ENCODE measurements at places on chromosomes 2 and 18. TPM values are rescaled to one million over a fixed set of nuclear protein-coding genes. Genes with fewer than 3 reads are reported as not detected.

The PPP4R3B gene
- total RNA-seq: 80.6 TPM

The CD302 gene
- total RNA-seq: 0.74 TPM

The DCAF17 gene
- 20.1 TPM for total RNA-seq

The KCNJ3 gene
- not detected for total RNA-seq

The C1QL2 gene
- not detected for total RNA-seq

The RUFY4 gene
- 0.76 TPM for total RNA-seq

The CREG2 gene
- not detected for total RNA-seq

The LIPG gene
- 0.27 TPM for total RNA-seq

The NR4A2 gene
- total RNA-seq: 61.6 TPM

The WDR35 gene
- 5.9 TPM for total RNA-seq

The ZSWIM2 gene
- total RNA-seq: not detected

The ANKRD30B gene
- not detected for total RNA-seq

The UGT1A10 gene
- total RNA-seq: not detected

The KLF7 gene
- total RNA-seq: 9.8 TPM

The ICOS gene
- total RNA-seq: 55.0 TPM

The ZNF516 gene
- total RNA-seq: 10.5 TPM

The CCDC74A gene
- 10.2 TPM for total RNA-seq

The UGT1A4 gene
- not detected for total RNA-seq

The MC5R gene
- not detected for total RNA-seq

The NPAS2 gene
- 14.4 TPM for total RNA-seq

The CSRNP3 gene
- total RNA-seq: not detected

The MSTN gene
- total RNA-seq: not detected

The SLC16A14 gene
- 1.5 TPM for total RNA-seq

The SLC4A5 gene
- 1.8 TPM for total RNA-seq

The CROCC2 gene
- not detected for total RNA-seq

The PTH2R gene
- not detected for total RNA-seq

The ATIC gene
- 319 TPM for total RNA-seq

The ACVR1C gene
- total RNA-seq: 2.2 TPM

The WNT10A gene
- 29.2 TPM for total RNA-seq

The UPP2 gene
- total RNA-seq: not detected

The EMX1 gene
- not detected for total RNA-seq

The GPR45 gene
- total RNA-seq: not detected

The TAF1B gene
- 22.4 TPM for total RNA-seq

The PPP1R1C gene
- not detected for total RNA-seq

The PCARE gene
- not detected for total RNA-seq
